CD4-positive, alpha-beta T cell treated with Interferon alpha-2 for 1 hour (primary cell): ENCODE measurements at places on chromosomes 12 and 14.

DNA sequence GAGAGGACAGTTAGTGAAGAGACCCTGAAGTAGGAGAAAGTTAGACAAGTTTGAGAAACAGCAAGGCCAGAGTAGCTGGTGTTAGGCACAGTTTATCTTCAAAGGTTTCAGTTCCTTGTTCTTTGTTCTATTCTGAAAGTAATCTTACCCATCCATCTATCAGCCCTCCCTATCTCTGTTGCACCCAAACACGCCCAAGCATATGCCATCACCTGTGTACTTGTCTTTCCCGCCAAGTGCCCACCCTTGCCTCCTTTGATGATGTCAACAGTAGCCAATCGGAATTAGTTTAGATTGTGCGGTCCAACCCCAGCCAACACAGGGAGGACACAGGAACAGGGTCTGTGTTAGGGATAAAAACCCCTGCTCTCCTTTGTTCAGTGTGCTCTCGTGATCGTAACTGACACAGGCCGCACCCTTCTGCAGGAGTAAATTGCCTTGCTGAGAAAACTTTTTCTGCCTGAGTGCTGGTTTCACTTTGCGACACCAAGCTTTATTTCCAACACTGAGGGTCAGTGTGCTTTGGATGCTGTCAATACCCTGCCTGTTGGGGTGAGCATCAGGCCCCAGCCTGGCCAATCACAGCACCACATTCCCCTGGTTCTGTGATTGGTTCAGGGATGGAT, 4.7 kb upstream of the TMEM229B start:
- no peak for DNase-seq

GRCh38 chr14:68822132-68822651, 29.3 kb upstream of the ZFP36L1 start:
- peak; percentile 51 for DNase-seq

DNA sequence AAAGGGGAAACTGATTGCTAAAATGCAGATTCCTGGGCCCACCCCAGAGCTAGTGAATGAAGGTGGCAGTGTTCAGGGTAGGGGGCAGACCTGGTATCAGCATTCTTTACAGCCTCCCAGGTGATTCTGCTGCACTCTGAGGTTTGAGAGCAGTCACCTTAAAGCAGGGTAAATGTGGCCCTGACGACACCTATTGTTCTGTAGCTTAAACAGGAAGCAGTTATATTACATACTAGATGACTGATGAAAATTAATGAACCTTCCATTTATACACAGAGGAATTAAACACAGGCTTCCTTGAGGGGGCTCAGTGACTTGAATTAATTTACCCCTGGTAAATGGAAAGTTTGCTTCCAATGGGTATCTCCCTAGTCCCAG, 25.3 kb downstream of the NUAK1 start:
- DNase-seq: no peak

DNA sequence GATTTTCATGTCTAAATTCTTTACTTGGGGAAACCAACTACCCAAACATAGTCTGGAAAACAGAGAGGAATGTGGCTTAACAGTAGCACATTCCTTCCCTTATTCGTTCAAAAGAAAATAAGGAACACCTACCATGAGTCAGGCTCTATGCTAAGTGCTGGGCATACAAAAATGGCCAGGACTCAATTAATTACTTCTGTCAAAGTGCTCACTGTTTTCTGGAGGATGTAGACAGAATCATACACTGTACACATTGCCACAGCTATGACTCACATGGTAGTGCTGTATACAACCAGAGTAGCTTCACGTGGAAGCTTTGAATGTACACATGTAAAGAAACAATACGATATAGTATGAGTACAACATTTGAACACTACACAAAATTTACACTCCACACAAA, 50.1 kb downstream of the SLC25A21 start:
- no peak for DNase-seq

GRCh38 chr12:23055004-23055403, 430.0 kb downstream of the ETNK1 start:
- DNase-seq: no peak

DNA sequence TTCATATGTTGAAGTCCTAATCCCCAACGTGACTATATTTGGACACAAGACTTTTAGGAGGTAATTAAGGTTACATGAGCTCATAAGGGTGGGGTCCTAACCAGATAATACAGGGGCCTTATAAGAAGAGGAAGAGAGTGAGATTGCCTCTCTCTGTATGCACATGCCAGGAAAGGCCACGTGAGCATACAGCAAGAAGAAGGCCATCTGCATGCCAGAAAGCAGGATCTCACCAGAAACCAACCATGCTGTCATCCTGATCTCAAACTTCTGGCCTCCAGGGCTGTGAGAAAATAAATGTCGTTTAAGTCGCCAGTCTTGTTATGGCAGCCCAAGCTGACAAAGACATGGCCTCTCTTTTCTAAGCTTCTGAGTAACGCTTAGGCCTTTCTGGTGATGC, 69.0 kb upstream of the GPHB5 start:
- no peak for DNase-seq
